Right kidney (tissue), 9 donors: ENCODE measurements at places on chromosomes 3 and 15.

GRCh38 chr3:160885791-160886286 lies 129.8 kb downstream of the PPM1L start:
- peak; percentile 40 for DNase-seq

- no peak for DNase-seq
Observed at GRCh38 chr3:172218350-172219323, 179.3 kb downstream of the FNDC3B start.

DNA sequence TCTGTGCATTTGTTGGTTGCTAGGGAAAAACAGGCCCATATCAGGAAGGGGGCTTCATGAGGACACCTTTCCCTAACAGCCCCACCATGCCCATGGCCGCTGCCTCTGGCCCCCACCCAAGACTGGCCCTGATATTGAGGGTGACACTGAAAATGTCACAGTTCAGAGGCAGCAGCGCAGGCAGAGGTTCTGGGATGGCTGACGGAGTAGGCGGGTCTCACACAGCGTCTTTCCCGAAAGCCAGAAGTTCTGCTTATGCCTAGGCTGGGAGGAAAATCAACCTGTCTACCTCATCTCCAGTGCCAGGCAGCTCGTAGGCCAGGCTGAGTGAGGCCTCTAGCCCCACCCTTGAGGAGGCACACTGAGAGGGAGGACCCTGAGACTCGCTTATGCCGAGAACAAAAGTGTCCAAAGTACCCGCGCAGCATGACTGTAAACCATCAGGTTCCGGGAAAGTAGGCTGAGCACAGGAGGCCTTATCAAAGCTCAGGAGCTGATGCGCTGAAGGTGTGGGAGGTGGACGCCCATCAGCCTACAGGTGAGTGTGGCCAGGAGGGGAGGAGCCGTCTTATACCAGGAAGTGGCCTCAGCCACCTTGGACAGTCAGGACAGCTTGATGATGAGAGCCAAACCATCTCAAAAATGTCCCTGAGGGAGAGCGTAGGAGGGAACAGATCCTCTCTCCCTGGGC lies 27.5 kb downstream of the GRAMD2A start:
- DNase-seq: no peak

DNA sequence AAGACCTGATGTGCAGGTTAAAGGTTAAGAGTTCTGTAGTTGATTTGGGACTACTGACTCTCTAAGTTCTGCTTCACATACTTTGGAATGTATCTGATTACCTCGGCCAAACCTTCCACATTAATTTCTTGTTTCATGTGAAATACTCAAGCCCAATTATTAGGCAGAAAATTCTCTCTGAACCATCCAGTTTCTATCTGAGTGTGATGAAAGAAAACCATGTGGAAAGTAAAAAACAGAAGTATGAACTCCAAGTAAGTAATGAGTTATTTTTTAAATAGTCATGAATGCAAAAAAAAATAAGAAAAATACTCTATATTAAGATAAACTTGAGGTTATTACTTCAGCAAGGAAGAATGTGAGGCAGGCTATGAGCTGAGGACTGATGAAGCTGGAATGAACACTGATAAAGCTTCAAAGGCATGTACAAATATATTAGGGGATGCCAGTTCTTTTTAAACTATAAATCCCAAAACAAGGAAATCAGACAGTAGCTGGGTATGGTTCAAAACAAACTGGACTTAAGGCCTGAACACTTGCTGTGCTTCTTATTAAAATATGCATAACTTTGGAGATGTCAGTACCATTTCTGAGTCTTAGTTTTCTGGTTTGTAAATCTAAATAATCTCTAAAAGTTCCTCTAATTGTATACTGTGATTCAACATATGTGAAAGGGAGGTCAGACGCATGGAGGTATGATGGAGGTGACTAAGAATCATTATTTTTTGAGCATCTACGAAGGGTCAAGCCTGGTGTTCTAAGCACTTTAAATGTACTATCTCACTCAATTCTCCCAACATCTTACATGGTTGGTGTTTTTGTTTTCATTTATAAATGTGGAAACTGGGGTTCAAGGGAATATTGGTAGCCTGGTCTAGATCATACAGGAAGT lies 59.6 kb downstream of the COL6A6 start:
- no peak for DNase-seq

- DNase-seq: no peak
Observed at GRCh38 chr3:71406972-71407810, 176.3 kb downstream of the FOXP1 start.

DNA sequence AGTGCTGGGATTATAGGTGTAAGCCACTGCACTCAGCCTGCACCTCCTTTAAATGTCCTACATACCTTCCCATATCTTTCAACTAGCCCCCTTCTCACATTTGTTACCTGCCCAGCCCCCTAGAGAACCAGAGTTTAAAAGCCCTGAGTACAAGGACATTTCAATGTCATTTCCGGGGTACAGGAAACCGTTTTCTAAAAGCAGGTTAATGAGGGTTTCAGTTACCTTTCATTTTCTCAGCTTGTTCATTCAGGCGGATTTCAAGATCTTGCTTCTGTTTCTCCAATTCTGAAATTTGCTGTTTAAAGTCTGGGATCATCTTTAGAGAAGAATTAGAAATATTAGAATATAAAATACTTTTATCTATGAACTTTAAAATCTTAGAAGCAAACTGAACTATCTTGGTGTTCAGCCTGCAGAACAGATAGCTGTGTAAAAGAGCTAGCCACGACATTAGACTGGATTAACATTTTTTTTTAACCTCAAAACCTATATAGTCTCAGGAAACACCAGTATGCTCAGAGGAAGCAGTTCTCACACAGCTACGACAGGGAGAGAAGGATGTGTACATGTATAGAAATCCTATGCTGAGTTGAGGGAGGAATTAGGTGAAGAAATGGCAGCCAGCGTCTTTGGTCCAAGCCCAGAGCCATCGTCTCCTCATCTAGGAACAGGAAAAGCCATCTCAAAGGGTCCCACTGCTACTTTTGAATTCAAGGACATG lies 29.9 kb upstream of the GNB5 start:
- no peak for DNase-seq

DNA sequence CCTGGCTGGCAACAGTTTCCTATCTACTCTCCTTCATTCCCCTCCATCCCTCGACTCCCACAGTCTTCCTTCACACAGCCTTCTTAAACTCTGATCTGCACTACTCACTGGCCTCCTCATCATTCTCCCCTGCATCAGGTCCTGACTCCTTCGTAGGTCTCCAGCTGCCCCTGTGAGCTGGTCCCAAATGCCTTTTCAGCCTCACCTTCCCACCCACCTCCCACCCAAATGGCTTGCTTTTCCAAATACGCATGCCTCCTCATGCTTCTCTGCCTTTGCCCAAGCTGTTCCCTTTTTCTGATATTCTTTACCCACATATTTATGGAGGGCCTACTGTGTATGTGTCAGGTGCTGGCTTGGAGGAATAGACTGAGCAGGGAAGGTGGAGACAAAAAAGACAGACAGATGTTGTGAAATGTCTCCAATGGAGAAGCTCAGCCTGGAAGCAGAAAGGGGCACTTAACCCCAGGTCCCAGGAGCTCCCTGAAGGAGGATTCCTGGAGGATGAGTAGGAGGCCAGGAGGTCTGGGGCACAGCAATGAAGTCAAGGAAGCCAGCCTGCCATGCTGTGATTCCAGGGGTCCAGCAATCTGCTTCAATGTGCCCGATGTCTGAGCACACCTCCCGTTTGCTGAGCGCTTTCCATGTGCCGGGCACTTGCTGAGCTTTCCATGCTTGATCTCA lies 252.2 kb downstream of the SHQ1 start:
- no peak for DNase-seq

- DNase-seq: no peak
Observed at GRCh38 chr15:90913398-90913944, 10.4 kb downstream of the MAN2A2 start.

- no peak for DNase-seq
Observed at GRCh38 chr15:76987896-76988860, 6.7 kb upstream of the PSTPIP1 start.

- no peak for DNase-seq
Observed at GRCh38 chr3:155619118-155619915, 125.6 kb downstream of the PLCH1 start.

- DNase-seq: no peak
Observed at GRCh38 chr3:13079051-13079450, 5.8 kb upstream of the IQSEC1 start.

DNA sequence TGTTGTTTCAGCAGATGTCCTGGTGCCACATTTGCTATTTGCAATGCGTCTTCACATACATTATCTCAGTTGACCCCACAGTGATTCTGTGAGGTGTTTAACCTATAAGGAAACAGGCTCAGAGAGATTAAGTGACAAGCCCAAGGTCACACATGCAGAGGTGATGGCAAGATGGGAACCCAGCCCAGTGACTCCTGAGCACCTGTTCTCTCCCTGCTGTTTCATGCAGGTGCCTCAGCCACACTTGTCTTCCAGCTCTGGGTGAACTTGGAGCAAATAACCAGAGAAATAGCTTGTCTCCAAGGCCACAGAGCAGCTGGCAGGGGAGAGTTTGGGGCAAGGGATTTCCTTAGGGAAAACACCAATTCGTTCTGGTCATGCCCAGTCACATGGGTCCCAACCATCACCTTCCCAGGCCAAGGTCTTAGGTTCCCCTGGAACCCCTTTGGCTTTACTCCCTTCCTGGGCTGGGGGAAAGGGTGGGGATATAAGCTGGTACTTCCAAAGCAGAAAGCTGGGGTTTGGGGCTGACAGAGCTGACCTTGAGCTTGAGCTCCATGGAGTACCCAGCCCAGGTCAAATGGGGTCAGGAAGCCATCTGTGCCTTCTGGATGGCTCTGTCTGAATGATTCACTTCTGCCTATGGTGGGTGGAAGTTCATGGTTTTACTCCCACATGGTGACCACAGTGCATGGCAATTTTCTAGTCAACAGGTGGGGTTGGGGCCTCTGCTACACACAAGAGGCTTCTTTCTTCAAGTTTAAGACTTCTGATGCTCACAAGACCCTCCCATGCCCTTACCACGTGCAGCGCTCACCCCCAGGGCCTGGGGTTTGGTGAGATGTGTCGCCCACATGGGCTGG lies 22.4 kb downstream of the LIPC start:
- no peak for DNase-seq

DNA sequence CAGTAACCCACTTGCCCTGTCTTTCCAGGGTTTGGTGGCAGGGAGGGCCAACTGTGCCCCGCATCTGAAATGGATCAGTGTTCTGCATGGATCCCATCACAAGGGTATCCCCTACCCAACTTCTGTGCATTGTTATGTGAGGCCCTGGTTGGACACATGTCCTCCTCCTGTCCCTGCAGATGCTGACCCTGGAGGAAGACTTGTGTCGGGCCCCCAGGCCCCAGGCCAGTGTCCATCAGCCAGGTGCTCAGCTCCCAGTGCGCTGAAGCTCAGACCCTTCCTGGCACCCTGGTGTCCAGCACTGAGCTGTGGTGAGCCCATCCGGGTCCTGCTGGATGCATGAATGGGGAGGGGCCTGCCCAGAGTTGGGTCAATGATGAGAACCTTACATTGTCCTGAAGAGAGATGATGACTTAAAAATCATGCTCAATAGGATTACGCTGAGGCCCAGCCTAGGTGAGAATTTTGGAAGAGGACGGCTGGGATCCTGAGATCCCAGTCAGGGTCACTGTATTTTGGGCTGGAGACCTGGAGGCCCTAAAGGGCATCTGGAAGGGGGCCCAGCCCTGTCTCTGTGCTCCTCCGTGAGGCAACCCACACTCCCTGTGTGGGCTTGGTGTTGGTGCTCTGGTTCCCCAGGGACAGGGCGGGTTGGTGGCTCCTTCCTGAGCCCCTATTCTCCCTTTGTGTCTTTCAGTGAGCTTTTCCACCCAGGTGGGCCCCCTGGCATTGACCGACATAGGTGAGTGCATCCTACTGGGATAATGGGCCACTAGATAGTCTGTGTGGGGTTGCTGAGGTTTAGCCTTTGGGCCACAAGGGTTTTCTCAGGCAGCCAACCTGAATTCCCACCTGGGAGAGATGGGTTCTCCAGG lies 199.1 kb downstream of the UBE3A start:
- DNase-seq: no peak

- DNase-seq: no peak
Observed at GRCh38 chr15:47541562-47541961, 175.7 kb upstream of the SEMA6D start.

GRCh38 chr15:79090487-79091203 lies at the start of gene RASGRF1:
RASGRF1 (minus strand) TSS chr15:79090780; CDS start chr15:79090498, 282 bp downstream.
- DNase-seq: peak; percentile 71

DNA sequence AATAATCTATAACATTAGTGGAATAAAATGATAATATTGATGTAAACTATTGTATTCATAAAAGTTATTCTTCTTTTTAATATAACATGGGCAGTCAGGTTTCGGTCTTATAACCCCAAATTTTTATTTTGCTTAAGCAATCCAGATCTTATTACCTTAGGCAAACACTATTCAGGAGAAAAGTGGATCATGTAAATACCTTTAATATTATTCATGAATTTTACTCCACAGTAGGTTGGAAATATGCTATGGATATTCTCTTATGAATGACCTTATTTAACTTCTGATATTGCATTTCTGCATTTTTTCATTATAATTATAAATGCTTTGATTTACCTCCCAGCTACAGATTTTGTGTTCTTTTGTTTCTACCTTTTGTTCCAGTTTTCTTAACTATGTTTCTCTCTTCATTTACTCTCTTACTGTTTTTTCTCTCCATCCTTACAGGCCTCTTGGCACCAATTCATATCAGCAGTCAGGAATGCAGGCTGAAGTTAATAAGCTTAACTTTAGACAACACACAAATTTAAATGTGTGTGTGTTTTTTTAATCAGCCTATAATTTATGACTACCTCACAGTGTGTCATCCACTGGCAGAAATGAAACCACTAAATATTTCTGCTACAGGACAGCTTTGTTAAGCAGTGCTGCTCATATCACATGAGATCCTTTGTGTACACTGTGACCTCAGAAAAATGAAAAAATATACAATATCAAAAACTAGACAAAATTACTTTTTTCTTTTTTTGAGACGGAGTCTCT lies 111.0 kb downstream of the NSUN3 start:
- no peak for DNase-seq

- no peak for DNase-seq
Observed at GRCh38 chr3:63655519-63655918, 3.0 kb downstream of the SNTN start.

GRCh38 chr3:54877730-54878129 lies 50.1 kb downstream of the LRTM1 start:
- DNase-seq: no peak

DNA sequence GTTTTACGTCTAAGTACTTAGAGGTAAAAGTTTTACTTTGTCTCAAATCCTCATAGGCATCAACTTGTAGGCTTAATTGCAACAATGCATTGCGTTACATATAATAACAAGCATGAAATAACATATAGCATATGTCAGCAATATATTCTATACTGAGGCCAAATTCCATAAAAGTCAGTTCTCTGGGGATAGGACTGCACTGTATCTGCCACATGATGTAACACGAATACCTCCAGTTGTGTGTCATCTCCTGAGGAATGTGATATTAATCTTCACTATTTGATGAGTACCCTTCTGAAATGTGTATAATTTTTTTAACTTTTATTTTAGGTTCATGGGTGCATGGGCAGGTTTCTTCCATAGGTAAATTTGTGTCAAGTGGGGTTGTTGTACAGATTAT lies 126.4 kb downstream of the IMPG2 start:
- no peak for DNase-seq

GRCh38 chr3:178306432-178307115 lies 229.7 kb upstream of the KCNMB2 start:
- DNase-seq: no peak
